ENCODE measurements at places on chromosomes 7 and 10.

GRCh38 chr7:122846591-122846990, 39.7 kb downstream of the CADPS2 start:
- DNase-seq, result no peak

DNA sequence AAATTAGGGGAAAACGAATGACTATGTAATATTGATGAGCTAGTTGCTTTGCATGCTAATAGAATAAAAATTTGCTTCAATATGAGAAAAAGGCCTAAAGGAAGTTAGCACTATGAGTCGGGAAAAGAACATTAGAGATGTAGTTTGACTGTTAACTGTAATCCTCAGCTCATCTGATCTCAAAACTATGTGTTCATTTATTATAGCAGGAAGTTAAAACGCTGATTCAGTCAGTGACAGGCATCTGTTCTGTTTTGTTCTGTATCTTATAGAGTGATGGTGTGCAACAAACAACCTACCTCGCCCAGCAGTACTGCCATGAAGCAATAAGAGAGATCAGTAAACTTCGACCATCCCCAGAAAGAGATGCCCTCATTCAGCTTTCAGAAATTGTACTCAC, 48.6 kb downstream of the PDSS1 start:
- DNase-seq, result no peak

DNA sequence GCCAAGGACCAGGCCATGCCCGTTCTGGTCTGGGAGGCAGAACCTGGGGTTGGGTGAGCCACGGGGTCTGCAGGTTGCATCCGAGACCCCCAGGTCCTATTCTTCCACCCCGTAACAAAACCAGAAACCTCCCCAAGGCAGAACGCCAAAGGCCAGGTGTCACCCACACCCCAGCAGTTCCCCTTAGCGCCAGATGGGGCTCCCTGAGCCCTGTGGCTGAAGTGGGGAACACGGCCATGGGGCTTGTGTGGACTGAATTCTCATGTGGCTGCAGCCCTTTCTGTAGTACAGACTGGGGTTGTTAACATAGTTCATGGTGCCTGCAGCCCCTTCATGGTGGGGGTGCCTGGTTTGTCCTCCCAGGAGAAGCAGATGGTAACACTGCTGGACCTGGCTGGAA, 10.2 kb downstream of the BRI3 start:
- DNase-seq, result no peak

- no peak for DNase-seq
Observed at GRCh38 chr10:25504838-25505237, 330.0 kb downstream of the GPR158 start.

GRCh38 chr10:7998831-7999230, 55.7 kb upstream of the GATA3 start:
- DNase-seq, result no peak

- no peak for DNase-seq
Observed at GRCh38 chr10:120806081-120806480, 45.1 kb upstream of the WDR11 start.

DNA sequence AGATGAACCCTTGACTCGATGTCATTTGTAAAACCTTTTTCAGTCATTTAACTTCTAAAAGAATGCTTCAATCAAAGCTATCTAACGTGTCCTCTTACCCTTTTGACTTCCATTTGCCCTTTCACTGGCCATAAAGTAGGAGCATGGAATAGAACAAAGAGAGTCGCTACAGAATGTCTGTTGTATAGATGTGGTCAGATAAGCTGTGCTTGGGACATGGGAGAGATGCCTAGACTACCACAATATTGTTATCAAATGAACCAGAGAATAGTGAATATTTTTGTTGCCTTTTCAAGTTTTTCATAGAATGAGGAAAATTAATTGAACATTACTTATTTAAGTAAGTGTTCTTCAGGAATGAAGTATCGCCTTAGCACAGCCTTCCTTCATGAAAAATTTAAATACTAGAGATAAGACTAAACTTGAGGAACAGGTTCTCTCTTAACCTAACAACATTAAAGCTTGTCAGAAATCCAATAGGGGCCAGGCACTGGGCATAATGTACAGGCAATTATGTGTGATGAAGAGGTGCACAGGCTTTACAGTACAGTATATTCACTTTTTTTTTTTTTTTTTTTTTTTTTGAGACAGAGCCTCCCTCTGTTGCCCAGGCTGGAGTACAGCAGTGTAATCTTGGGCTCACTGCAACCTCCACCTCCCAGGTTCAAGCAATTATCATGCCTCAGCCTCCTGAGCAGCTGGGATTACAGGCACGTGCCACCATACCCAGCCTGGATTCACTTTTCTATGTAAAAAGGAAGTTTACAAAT, 7.5 kb upstream of the KMT2E start:
- no peak for DNase-seq

DNA sequence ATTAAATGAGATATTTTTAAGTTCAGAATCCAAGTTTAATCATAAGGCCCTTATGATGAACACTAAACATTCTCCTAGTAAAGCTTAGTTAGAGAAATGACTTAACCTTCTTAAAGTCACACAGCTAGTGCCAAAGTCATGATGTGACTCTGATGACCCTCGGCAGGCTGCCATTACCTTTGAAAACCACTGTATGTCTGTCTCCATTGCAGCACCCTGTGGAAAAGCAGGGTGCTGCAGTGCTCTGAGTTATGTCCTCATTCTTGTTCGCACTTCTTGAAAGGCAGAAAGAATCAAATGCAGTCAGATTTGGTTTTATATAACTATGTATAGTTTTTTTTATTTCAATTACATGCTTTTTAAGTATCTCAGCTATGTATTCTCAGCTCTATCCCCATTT, 105.0 kb downstream of the PHTF2 start:
- peak; percentile 31 for DNase-seq

DNA sequence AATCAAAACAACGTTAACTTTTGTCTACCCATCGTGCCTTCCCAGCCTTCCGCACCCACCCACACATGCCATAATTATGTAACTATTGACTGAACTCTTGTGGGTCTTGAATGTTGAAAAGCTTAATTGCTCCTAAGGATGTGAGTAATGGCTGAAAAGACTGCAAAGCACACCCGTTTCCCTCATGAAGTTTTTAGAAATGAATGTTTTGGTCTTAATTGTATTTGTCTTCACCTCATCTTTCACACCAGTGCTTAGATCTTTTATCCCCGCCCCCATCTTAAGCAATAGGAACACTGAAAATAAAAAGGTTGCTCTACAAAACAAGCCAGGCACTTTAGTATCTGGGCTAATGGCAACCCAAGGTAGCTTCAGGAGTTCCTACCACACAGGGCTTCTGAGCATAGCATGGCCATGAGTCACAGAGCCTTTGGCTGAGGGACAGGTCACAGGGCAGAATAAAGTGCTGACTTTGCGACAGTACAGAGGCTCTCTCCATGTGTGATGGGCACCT, 690.5 kb downstream of the PARD3 start:
- DNase-seq, result peak; percentile 81

DNA sequence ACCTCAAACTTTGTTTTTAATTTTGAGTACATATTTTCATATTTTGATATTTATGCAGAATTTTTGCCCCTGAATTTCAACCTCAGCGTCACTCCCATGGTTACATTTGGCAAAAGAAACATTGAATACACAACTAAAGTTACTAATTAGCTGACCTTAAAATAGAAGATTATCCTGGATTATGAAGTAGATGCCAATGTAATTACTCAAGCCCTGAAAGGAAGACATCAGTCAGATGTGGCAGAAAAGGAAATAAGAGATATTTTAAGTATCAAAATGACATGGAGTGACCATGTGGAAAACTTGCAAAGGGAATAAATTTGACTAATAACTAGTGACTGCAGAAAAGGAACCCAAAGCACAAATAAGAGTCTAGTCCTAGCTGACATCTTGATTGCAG, 701.3 kb upstream of the KCND2 start:
- no peak for DNase-seq

- peak; percentile 52 for DNase-seq
Observed at GRCh38 chr10:93600446-93601145, 439 bp downstream of the RBP4 start.

DNA sequence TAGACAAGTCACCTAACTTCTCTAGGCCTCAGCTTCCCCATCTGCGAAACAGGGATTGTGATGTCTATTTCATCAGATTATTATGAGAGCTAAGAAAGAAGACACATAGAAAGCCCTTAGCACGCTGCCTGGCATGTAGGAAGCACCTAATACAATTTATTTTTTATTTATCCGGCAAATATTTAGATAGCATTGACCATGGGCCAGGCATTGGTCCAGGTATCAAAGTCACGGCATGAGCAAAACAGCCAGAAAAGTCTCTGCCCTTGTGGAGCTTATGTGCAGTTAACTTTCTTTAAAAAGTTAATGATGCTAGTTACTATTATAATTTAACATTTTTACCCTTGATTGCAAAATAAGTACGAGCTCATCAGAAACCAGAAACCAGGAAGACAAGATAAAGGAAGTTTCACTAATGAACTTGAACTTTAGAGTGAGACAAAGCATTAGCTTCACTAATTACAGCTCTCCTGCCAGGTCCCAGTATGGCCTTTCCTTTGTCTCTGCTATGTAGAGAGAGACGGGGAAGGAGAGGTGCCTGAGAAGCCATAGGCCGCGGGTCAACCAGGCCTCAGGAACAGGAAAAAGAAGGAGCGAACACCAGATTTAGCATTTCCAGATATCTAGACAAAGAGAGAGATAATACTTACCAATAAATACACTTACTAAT, 139.5 kb upstream of the ADAM12 start:
- DNase-seq, result no peak

DNA sequence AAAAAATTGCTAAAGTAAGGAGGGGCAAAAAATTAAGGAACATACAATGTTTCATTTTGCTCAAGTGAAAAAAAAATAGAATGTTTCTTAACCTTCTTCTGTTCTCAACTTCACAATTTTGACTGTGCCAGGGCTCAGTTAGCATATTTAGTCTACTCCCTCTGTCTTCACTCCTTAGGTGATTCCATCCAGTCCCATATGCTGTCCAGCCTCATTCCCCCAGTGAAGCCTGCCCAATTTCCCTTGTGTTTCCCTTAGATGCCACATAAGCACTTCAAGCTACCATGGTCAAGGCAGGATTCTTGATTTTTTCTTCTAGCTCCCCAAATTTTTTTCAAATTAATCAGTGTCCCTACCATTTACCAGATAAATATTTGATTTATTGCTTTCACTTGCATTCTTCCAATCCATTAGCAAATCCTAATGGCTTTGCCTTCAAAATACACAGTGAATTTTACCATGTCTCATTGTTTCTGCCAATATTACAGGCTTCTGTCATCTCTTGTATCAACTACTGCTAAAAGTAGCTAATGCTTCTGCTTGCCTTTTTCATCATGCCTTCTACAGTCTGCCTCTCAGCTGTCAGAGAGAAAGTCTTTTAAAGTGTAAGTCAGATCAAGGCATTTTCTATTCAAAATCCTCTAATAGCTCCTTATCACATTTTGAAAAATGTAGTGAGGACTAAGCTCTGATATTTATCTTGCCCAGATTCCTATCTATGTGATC, 166.8 kb downstream of the MACC1 start:
- DNase-seq, result no peak

- no peak for DNase-seq
Observed at GRCh38 chr7:129266181-129266580, 41.4 kb downstream of the AHCYL2 start.
